ENCODE measurements at places on chromosomes 5 and 9. TPM values are rescaled to one million over a fixed set of nuclear protein-coding genes. Genes with fewer than 3 reads are reported as not detected.

DNA sequence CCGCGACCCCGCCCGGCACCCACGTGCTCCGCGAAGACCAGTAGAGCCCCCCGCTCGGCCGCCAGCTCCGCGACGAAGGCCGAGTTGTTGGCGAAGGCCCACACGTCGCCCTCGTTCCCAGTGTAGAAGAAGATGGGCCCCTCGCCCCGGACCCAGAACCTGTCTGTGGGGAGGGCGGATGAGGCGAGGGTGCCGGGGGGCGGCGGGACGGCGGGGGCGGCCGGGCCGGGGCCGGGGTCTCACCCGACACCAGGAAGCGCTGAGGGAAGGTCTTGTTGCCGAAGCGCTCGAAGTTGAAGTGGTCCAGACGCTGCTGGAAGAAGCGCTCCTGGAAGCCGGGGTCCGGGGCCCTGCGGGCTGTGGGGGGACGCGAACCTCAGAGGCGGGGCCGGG lies 317 bp downstream of the DPP7 start:
- no peak for DNase-seq

GRCh38 chr5:134451936-134452505 lies 40.3 kb upstream of the CDKN2AIPNL start:
- no peak for DNase-seq

The UBTD2 gene
- 76.3 TPM for polyA plus RNA-seq

GRCh38 chr5:157198277-157198986 lies 17.8 kb downstream of the ITK start:
- no peak for DNase-seq

The CXCL14 gene
- polyA plus RNA-seq = 28.9 TPM
